Transverse colon (tissue), 4 donors: ENCODE measurements at places on chromosomes 7 and 10. TPM values are rescaled to one million over a fixed set of nuclear protein-coding genes. Genes with fewer than 3 reads are reported as not detected.

- no peak for DNase-seq
Observed at GRCh38 chr7:148871030-148871429, 13.1 kb downstream of the EZH2 start.

AOC1 gene
- 265 TPM for total RNA-seq

GRCh38 chr7:44631458-44632115, 25.2 kb downstream of the OGDH start:
- DNase-seq, result no peak

- DNase-seq, result no peak
Observed at GRCh38 chr10:21159669-21160068, 262.6 kb upstream of the NEBL start.

GRCh38 chr7:153084278-153084677, 324.7 kb downstream of the ACTR3B start:
- DNase-seq, result no peak
